Activated CD4-positive, alpha-beta T cell treated with anti-CD3 and anti-CD28 coated beads for 24 hours (primary cell): ENCODE measurements at places on chromosomes 1 and 21.
A peak's percentile ranks its signal among the peaks of the same experiment; 100 is the strongest.

GRCh38 chr1:67261680-67262079 is 46.0 kb upstream of the IL12RB2 start:
- no peak for DNase-seq

DNA sequence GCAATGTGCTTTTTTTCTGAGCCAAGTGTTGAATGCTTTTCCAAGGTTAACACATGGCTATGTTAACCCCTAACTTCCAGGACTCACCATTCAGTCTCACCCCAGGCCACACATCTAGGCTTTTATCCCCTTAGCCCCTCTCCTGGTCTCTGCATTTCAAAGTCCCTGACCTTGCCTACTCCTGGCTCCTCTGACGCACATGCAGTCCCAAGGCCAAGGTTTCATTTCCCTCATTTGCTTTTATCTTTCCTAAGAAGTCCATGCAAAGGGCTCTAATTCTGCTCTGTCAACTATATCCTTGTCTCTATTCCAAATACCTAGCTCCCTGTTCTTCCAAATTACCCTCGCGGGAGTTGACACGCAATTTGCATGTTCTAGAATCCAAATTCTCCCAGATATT is 25.4 kb downstream of the SLC30A10 start:
- DNase-seq: no peak

- peak; percentile 35 for DNase-seq
Measured at GRCh38 chr1:239951511-239952140, 140.1 kb upstream of the FMN2 start.

GRCh38 chr1:208433086-208433485 is 188.9 kb upstream of the PLXNA2 start:
- DNase-seq: no peak

- no peak for DNase-seq
Measured at GRCh38 chr1:97074771-97075170, 353.2 kb downstream of the PTBP2 start.
